Sigmoid colon (tissue), 7 donors: ENCODE measurements at places on chromosomes 6 and 20. TPM values are rescaled to one million over a fixed set of nuclear protein-coding genes. Genes with fewer than 3 reads are reported as not detected.

DNA sequence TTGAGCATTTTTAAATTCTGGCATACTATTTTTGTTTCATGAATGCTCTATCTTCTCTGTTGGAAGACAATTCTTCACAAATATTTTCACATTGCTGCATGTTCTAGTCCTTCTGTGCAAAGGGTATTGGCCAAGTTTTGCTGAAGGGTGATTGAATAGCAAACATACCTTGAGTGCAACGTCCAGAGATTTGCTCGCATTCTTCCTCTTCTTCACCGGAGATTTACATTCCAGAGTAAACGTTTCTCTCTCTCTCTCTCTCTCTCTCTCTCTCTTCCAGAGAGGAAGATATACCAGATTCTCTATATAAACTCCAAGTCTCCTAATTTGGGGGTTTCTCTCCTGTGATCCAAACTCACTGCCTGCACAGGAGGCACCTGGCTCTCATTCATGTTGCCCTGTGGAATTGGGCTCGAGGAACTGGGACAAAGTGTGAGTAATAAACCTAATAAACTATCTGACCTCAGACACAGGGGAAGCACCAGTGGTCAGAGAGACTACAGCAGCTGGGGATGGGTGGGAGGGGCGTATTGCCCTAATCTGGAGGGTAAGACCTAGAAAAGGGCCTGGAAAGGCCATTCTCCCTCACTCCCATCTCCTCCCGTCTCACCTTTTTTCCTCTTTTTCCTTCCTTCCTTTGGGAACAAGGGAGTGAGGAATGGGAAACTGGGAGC lies 1.1 kb upstream of the TREML1 start:
- no peaks in the 10 kb centered on the region for H3K27me3 ChIP-seq
- no peak overlapping the region for H3K4me3 ChIP-seq
- H3K36me3 ChIP-seq: no peaks in the 10 kb centered on the region

GRCh38 chr20:2902291-2902690 lies 29.0 kb downstream of the PTPRA start:
- peaks cover 4% of the 10 kb centered on the region for H3K4me1 ChIP-seq
- H3K27ac ChIP-seq: no peak overlapping the region

GRCh38 chr6:169862892-169863525 lies 111.6 kb downstream of the ERMARD start:
- no peak for DNase-seq
- H3K4me1 ChIP-seq: no peaks in the 10 kb centered on the region
- H3K4me3 ChIP-seq: no peak overlapping the region
- H3K27ac ChIP-seq: no peak overlapping the region
- no peaks in the 10 kb centered on the region for H3K27me3 ChIP-seq

DNA sequence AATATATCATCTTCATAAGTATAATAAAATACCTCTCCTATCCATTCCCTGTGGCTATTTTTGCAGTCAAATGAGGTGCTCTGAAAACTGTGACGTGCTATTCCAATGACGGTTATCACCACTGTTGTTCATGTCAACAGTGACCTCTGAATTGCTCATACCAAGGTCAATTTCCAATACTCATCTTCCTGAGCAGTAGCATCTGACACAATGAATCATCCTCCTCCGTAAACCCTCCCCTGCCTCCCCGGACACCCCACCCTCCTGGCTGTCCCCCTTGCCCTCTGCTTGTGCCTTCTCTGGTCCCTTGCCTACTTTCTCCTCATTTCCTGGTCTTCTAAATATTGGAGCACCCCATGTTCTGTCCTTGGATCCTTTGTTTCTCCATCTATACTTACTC lies 77.7 kb upstream of the SLC22A23 start:
- no peaks in the 10 kb centered on the region for H3K36me3 ChIP-seq
- H3K4me3 ChIP-seq: no peak overlapping the region
- no peak overlapping the region for H3K27ac ChIP-seq
- no peaks in the 10 kb centered on the region for H3K27me3 ChIP-seq

- H3K36me3 ChIP-seq: no peaks in the 10 kb centered on the region
- no peak for DNase-seq
- no peaks in the 10 kb centered on the region for H3K27me3 ChIP-seq
- no peak overlapping the region for H3K4me3 ChIP-seq
Observed at GRCh38 chr20:40892642-40893041, 136.0 kb upstream of the TOP1 start.

- H3K27me3 ChIP-seq: peaks cover 13% of the 10 kb centered on the region
- H3K36me3 ChIP-seq: no peaks in the 10 kb centered on the region
- no peak overlapping the region for H3K4me3 ChIP-seq
- H3K4me1 ChIP-seq: no peaks in the 10 kb centered on the region
Observed at GRCh38 chr6:32462609-32463008, 22.9 kb downstream of the HLA-DRA start.

DNA sequence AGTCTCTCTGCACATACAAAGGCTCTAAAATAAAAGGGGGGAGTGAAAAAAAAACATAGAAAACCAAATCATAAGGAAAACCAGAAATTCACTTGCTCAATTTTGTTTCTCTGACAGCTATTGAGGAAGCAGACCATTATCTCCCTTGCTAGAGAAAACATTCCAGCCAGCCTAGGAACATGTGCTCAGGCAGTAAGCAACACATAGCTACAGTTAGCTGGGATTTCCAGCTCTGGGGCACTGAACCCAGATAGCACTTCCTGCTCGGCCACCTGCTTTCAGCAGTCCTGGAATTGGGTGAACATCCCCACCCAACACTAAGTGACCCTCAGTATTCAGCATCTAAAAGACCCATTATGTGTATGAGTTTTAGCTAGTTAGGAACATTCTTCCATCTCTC lies 61.3 kb downstream of the TNFRSF21 start:
- no peaks in the 10 kb centered on the region for H3K27me3 ChIP-seq
- no peak overlapping the region for H3K4me3 ChIP-seq
- no peak for DNase-seq
- H3K4me1 ChIP-seq: peaks cover 20% of the 10 kb centered on the region
- H3K27ac ChIP-seq: no peak overlapping the region

DNA sequence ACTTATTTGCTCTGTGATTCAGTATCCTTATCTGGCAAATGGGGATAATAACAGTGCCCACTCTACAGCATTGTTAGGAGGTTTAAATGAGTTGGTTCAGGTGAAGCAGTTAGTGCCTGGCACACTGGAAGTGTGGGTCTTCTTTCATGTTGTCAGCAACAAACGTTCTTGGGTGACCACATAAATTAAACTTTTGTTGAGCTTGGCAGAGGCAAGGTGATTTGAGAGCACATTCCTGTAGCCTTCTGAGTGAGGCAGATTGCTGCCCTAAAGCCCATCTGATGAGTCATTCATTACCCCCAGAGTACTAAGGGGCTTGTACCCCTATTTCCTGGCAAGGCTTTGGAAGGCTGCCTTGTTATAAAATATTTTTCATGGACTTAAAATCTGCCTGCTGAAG lies 25.8 kb downstream of the SEC23B start:
- no peak overlapping the region for H3K27ac ChIP-seq
- no peaks in the 10 kb centered on the region for H3K27me3 ChIP-seq
- H3K4me3 ChIP-seq: no peak overlapping the region
- DNase-seq: no peak
- H3K36me3 ChIP-seq: peaks cover 91% of the 10 kb centered on the region
- H3K4me1 ChIP-seq: no peaks in the 10 kb centered on the region

GRCh38 chr6:56347526-56347925 lies 100.1 kb upstream of the COL21A1 start:
- H3K4me3 ChIP-seq: no peak overlapping the region
- H3K27ac ChIP-seq: no peak overlapping the region
- DNase-seq: no peak

DNA sequence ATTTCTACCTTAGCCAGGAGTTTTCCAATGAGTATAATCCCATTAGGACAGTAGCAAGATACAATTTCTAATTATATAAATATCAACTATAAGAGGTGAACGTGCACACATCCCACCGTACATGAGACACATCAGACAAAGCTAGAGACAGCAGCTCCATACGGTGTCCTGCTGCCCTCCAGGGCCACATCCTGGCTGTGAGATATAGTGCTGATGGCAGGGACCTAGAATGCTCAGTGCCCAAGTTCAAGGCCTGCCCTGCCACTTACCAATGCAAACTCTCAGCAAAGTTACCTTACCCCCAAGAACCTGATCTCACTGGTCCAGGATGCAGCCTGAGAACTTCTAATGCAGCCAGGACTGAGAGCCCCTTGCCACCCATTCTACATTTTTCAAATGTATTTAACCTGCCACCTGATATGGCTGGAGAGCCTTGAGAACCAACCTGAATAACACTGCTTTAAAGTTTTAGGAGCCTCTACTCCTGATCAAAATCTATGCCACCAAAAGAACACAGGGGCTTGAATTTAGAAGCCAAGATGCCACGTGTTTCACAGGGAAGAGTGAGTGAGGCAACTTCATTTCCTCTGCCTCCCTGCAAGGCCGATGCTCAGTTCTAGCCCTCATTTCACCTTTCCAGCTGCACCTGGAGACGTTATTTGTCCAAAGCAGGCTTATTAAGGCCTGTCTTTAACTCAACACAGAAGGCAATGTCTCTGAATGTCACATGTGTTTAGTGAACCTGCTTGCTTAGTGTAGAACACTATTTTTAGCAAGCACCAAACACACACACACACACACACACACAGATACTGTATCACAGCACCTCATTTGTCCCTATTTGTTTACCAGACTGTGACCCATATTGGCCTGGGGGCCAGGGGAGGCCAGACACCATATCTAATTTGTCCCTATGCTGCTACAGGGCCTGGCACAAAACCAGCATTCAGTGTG lies 6.1 kb downstream of the NFATC2 start:
- no peaks in the 10 kb centered on the region for H3K27me3 ChIP-seq
- no peaks in the 10 kb centered on the region for H3K4me1 ChIP-seq
- H3K27ac ChIP-seq: no peak overlapping the region
- H3K4me3 ChIP-seq: no peak overlapping the region
- H3K36me3 ChIP-seq: no peaks in the 10 kb centered on the region

- H3K36me3 ChIP-seq: no peaks in the 10 kb centered on the region
- H3K27ac ChIP-seq: no peak overlapping the region
- peak; percentile 22 for DNase-seq
- H3K4me3 ChIP-seq: no peak overlapping the region
Observed at GRCh38 chr20:59634435-59635005, 30.2 kb downstream of the PHACTR3 start.

DNA sequence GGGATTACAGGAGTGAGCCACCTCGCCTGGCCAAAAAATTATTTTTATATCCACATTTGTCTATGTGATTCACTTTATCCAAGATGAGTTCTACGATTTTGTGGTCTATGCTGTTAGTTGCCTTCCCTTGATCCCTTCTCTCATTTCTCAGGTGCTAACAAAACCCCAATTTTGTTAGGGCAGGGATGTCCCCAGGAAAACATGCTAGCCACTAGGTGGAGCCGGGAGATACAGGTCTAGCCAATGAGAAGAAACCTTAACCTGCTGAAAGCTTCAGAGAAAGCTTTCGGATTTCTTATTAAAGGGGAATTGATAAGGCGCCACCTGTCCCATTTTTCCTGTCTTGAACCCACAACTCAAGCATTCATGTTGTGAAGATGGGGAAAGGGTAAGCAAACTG lies 167.4 kb upstream of the OLIG3 start:
- no peaks in the 10 kb centered on the region for H3K36me3 ChIP-seq
- no peak overlapping the region for H3K4me3 ChIP-seq
- H3K4me1 ChIP-seq: no peaks in the 10 kb centered on the region
- no peak overlapping the region for H3K27ac ChIP-seq
- no peaks in the 10 kb centered on the region for H3K27me3 ChIP-seq

DNA sequence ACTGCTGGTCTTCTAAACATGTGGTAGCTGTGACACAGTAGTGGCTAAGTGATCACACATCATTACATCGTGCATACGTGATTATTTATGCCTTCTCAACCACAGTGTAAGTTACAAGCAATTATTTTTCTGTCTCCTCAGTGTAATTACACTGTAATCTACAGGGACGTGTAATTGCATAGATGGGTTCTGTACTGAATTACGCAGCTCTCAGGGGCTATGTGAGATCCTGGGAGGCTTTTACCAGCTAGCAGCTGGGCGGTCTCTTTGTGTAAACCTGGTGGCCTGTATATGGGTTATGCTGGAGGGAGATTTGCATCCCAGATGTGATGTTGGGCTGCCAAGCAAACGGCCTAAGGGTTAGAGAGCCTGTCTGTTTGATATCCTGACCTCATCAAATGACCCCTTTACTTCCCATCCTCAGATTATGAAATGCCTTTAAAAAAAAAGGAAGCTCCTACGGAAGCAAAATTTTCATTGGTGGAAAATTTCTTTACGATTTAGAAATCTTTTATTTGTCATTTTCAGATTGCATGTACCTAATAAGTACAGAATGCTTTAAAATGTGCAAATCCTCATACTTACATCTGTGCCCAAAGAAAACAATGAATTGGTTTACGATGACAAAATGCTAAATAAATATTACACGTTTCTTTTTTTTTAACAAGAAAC lies 402.8 kb upstream of the JAG1 start:
- no peaks in the 10 kb centered on the region for H3K36me3 ChIP-seq
- DNase-seq: no peak
- no peak overlapping the region for H3K27ac ChIP-seq
- H3K4me1 ChIP-seq: no peaks in the 10 kb centered on the region
- H3K27me3 ChIP-seq: no peaks in the 10 kb centered on the region
- H3K4me3 ChIP-seq: no peak overlapping the region

GRCh38 chr20:52624281-52624680 lies 347.9 kb upstream of the TSHZ2 start:
- H3K27me3 ChIP-seq: no peaks in the 10 kb centered on the region
- no peaks in the 10 kb centered on the region for H3K4me1 ChIP-seq
- H3K27ac ChIP-seq: no peak overlapping the region
- DNase-seq: no peak

DNA sequence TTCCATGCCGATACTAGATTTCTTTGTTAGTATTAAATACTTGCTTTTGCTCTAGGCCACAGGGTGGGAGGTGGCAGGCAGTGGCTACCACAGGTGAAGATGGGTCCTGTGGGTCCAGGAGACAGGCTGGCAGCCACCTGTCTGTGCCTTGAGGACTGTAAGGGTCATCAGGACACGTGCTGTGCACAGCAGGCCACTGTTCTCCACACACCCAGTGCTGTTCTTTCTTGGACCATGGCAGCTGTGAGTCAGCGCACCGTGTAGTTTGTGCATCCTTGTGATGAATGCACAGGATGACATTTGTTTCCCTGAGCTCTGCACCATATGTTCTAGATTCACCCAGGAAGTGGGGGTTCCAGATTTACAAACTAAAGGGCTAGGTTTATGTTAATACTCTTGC lies 317.0 kb downstream of the ZFAND3 start:
- no peaks in the 10 kb centered on the region for H3K27me3 ChIP-seq
- H3K4me1 ChIP-seq: no peaks in the 10 kb centered on the region
- H3K27ac ChIP-seq: no peak overlapping the region
- DNase-seq: no peak
- H3K36me3 ChIP-seq: no peaks in the 10 kb centered on the region

Gene RIOK1
- total RNA-seq: 14.7 TPM

Gene GJA10
- total RNA-seq: not detected

Gene HEY2
- total RNA-seq: 1.3 TPM

Gene OR2H1
- not detected for total RNA-seq

Gene KCNK5
- total RNA-seq: 3.0 TPM

Gene HLA-DRB1
- total RNA-seq: 24.0 TPM

Gene LCA5
- 10.4 TPM for total RNA-seq

Gene HLA-DOA
- total RNA-seq: 1.5 TPM

Gene SNPH
- total RNA-seq: 6.4 TPM
